Posterior vena cava (tissue), 2 donors: ENCODE measurements at places on chromosomes 6 and 20. TPM values are rescaled to one million over a fixed set of nuclear protein-coding genes. Genes with fewer than 3 reads are reported as not detected.

The SAMD3 gene
- total RNA-seq, result 1.5 TPM

The RRP36 gene
- total RNA-seq, result 40.0 TPM

DNA sequence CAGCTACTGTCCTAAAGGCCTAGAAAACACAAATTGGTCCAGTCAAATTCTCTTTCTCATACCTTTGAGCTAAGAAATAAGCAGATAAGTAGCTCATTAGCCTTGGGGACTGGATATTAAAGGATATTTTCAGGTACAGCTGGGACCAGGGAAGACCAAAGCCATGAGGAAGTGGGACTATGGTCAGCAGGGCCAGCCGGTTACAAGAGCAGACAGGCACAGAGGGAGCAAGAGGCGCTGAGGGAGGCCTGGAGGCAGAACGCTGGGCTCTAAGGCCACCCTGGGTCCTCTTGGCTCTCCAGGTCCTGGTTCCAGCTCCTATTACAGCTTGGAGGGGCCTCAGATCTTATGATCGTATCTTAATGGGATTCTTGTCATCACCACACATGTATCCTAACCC is 88.5 kb upstream of the KCNK16 start:
- no peak for DNase-seq

DNA sequence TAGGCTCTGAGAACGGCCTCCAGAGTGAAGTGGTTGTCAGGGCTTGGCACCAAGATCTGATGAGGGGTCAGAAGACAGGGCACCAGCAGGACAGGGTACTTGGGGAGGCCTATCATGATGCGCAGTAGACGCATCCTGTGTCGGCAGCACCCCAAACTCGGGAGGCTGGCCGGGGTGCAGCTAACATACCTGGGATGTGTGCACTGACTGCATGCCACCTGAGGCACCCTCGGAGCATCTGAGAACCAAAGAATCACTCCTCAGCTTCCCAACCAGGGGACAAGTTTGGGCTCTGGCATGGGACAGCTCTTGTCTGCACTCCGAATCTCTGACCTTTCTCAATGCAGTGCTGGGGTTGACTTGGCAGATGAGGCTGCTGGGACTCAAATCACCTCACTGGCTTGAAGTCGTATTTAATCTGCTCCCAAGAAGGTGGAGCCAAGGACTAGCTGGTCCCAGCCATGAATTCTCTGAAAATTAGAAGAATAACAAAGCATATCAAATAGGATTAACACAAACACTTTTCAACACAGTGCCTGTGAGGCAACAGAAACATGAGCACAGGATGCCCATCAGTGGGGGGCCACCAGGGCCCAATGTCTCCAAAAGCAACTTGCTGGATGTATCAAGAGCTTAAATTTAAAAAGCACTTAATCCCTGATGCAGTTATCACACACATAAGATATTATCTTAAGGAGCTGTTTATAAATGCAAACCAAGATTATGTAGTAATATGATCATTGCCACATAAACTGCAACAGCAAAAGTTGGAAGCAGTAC is 348.8 kb downstream of the PREX1 start:
- no peak for DNase-seq

GRCh38 chr20:57031867-57032355 is 234.5 kb downstream of the BMP7 start:
- no peak for DNase-seq

- no peak for DNase-seq
Observed at GRCh38 chr20:59046862-59047261, 4.3 kb upstream of the PRELID3B start.
